ENCODE measurements at places on chromosomes 13 and 19.

GRCh38 chr19:37695144-37695899 lies 24.2 kb downstream of the ZNF607 start:
- H3K36me3 ChIP-seq = peaks cover 7% of the 10 kb centered on the region
- no peak overlapping the region for H3K4me3 ChIP-seq
- H3K4me1 ChIP-seq = peaks cover 11% of the 10 kb centered on the region

- H3K36me3 ChIP-seq = no peaks in the 10 kb centered on the region
- H3K4me1 ChIP-seq = no peaks in the 10 kb centered on the region
- H3K4me3 ChIP-seq = no peak overlapping the region
- H3K27me3 ChIP-seq = no peaks in the 10 kb centered on the region
Measured at GRCh38 chr13:45432737-45433380, 14.7 kb upstream of the SLC25A30 start.

DNA sequence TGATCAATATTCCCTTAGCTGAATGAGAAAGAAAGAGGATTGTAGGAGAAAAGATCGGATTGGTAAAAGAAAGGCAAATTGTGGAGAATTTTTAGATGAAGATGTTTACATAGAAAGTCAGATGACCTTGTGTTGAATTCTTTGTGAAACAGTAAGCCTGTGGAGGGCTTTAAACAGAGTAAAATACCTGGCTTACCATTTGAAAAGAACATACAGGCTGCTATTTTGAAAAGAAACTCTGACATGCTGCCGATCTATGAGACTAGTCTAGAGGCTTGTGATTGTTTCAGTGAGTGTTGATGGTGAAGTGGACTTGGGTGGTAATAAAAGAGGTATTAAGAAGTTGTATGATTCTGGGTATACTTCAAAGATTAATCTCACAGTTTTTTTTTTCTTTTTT lies 938.9 kb upstream of the PRR20A start:
- no peak overlapping the region for H3K27ac ChIP-seq
- DNase-seq = no peak
- no peaks in the 10 kb centered on the region for H3K36me3 ChIP-seq
- H3K4me1 ChIP-seq = no peaks in the 10 kb centered on the region

GRCh38 chr19:13022859-13023636 lies 27.8 kb downstream of the NFIX start:
- H3K36me3 ChIP-seq = no peaks in the 10 kb centered on the region
- H3K4me1 ChIP-seq = peaks cover 23% of the 10 kb centered on the region
- H3K4me3 ChIP-seq = peak overlapping the region; percentile 24
- H3K27ac ChIP-seq = no peak overlapping the region

DNA sequence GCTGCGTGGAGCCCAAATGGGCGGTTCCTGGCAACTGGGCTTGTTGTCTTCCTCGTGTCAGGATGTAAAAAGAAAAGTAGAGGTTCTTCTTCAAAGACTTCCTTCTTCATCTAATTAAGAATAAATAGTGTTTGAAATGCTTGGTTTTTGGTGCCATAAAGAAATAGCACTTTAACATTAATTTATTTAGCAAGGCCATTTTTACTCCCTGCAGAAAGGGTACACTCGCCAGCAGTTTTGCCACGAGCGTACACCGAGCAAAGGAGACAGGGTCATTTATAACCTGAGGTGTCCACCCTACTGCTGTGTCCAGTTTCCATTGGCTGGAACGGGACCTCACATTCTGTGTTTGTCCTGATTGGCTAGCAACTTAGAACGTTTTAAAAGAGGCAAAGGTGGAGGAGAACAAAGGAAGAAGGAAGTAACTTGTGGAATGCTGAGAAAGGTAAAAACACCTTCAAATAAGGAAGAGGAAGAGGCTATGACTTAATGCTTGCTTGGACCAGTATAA lies 21.8 kb upstream of the OR10H1 start:
- H3K36me3 ChIP-seq = no peaks in the 10 kb centered on the region
- DNase-seq = no peak
- H3K27ac ChIP-seq = peak overlapping the region; percentile 97
- peak overlapping the region; percentile 96 for H3K4me3 ChIP-seq

DNA sequence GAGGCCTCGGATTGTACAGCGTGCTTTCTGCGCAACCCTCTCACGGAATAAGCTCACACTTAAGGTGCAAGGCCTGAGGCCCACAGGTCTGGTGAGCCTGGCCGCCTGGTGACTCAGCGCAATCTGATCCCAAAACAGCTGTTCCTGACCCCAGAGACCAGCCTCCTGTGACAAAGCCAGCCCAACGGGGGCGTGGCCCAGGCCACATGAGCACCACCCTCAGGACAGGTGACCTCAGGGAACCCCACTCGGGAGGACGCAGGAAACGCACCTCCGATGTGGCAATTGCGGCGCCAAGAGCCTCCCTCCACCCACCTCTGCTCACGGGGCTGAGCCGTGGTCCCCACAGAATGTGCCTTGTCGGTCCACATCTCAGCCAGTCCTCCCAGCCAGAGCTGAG lies 26.4 kb downstream of the GRTP1 start:
- H3K4me3 ChIP-seq = no peak overlapping the region
- H3K27ac ChIP-seq = no peak overlapping the region
- H3K27me3 ChIP-seq = no peaks in the 10 kb centered on the region

- H3K27me3 ChIP-seq = no peaks in the 10 kb centered on the region
- no peak for DNase-seq
- no peak overlapping the region for H3K4me3 ChIP-seq
- H3K4me1 ChIP-seq = peaks cover 2% of the 10 kb centered on the region
- H3K36me3 ChIP-seq = no peaks in the 10 kb centered on the region
Measured at GRCh38 chr13:113398963-113399754, 35.2 kb upstream of the GRTP1 start.

DNA sequence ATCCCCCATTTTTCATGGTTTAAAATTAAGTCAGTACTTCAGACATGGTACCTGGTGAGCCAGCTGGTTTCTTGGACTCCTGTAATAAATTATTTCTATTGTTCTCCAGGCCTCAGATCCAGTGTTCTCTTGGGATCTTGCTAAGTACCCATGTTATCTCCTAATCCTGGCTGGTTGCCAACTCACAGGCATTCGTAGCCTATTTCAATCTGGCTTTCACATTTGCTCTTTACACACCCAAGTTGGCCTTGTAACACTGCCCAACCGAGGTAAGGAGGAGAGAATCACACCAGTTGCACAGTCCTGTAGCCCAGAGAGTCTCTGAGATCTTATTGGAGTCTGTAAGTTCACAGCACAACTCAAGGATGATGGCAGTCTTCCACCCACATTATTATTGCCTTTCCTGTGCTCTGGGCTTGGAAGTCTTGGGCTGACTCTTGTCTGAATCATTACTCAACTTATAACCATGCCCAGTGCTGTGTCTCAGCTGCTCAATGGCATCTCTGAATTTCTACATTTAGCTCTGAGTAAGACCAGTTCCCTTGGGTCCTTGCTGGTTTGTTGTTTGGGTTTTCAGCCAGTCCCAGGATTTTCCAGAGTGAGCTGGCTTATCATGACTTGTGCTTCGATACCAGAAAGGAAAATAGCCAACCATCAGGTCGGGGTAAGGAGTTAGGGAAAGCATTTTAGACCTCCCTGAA lies 76.6 kb upstream of the KLF12 start:
- no peak overlapping the region for H3K4me3 ChIP-seq
- no peaks in the 10 kb centered on the region for H3K36me3 ChIP-seq
- no peaks in the 10 kb centered on the region for H3K27me3 ChIP-seq
- no peak overlapping the region for H3K27ac ChIP-seq

DNA sequence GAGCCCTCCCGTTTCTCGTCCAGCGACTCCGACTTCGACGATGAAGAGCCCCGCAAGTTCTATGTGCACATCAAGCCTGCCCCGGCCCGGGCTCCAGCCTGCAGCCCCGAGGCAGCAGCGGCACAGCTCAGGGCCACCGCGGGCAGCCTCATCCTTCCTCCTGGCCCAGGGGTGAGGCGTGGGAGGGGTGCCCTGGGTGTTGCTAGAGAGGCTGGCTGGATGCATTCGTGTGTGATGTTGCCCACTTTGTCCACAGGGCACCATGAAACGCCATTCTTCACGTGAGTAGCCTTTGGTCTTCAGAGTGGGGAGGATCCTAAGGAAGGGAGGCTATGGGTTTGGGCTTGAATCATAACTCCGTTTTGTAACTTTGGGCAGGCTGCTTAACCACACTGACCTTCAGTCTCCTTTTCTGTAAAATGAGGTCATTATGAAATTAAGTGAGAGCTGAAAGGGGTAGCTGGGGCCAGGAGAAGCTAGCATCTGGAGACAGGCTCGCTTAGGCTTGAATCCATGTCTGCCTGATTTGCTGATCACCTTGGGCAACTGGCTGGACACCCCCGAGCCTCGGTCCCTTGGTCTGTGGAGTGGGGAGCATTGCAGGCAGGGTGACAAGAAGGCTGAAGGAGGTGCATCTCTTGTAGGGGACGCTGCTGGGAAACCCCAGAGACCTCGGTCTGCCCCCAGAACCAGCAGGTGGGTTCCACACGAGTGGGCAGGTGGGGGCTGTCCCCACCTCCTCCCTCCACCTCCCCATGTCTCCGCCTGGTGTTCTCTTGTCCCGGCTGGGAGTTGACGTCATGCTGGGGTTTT lies 18.7 kb upstream of the B3GNT3 start:
- H3K36me3 ChIP-seq = peaks cover 48% of the 10 kb centered on the region
- H3K4me3 ChIP-seq = no peak overlapping the region
- no peaks in the 10 kb centered on the region for H3K4me1 ChIP-seq
- H3K27ac ChIP-seq = no peak overlapping the region
- H3K27me3 ChIP-seq = no peaks in the 10 kb centered on the region

GRCh38 chr19:12784394-12784870 lies 6.9 kb upstream of the JUNB start:
- H3K4me3 ChIP-seq = no peak overlapping the region
- H3K36me3 ChIP-seq = no peaks in the 10 kb centered on the region
- DNase-seq = peak; percentile 75
- H3K27ac ChIP-seq = peak overlapping the region; percentile 91
- no peaks in the 10 kb centered on the region for H3K27me3 ChIP-seq
- H3K4me1 ChIP-seq = peaks cover 78% of the 10 kb centered on the region

DNA sequence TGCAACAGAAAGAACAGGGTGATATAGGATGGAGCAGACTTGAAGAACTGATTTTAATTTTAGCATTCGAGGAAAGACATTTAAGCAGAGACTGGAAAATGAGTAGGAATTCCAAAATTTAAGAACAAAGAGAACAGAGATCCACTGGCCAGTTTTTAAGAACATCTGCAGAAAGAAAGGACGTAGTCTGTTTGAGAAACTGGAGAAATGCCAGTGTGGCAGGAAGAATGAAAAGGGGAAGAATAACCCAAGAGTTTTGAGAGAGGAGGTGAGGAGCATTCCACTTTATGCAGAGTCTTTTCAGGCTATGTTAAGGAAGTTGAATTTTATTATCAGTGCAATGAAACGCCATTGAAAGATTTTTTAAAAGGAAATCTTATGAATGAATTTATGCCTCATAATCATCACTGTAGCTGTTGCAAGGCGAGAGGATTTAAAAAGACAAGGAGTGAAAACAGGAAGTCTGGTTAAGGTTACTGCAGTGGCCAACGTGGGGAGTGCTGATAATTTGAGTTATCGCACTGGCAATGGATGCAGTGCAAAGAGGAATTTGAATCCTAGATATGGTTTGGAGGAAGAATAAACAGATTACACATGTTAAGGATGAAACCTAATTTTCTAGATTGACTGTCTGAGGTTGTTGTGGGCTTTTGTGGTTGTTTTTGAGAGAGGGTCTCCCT lies 253.8 kb downstream of the DACH1 start:
- H3K4me1 ChIP-seq = no peaks in the 10 kb centered on the region
- no peak overlapping the region for H3K4me3 ChIP-seq
- H3K27ac ChIP-seq = no peak overlapping the region
- H3K36me3 ChIP-seq = no peaks in the 10 kb centered on the region
- no peaks in the 10 kb centered on the region for H3K27me3 ChIP-seq
- no peak for DNase-seq
